ENCODE measurements at places on chromosomes 7 and 10.

DNA sequence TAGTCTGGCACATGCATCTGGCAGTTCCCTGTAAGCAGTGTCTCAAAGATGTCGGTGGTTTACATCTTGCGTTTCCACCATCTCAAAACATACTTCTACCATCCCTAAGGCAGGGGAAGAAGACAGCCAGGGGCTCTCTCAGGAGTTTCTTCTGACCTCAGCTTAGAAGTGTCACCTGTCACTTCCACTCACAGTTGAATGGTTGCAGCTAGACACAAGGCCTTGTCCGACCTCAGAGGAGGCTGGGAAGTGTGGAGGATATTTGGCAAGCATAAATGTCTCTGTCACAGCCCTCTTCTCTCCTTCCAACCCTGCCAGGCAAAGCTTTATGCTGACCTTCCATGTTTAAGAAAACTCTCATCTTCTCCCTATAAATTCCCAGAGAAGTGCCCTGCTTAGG is 193.3 kb downstream of the HERPUD2 start:
- no peak for DNase-seq

- no peak for DNase-seq
Observed at GRCh38 chr7:87151729-87152111, 533 bp upstream of the DMTF1 start.

DNA sequence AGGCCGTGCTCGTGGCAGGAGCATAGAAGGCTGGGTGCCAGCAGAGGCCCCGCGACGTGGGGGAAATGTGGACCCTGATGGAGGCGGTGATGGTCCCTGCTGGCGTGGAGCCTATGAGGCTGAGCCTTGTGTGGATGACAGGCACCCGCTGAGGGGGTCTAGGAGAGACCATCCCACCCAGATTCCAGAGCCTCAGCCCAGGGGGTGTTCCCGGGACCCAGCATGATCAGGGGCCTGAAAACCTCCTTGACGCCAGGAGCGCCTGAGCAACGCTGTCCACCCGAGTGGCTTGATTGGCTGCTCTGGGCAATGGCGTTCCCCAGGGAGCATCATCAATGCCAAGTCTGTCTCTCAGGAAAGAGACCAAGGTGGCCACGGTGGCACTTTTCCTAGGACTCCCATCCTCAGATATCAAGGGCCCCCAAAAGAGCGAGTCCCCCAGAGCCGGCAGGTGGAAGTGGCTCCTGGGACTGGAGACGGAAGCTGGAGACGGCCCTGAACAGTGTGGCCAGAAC is 61.1 kb downstream of the PWWP2B start:
- DNase-seq: no peak

GRCh38 chr10:43228783-43229207 is 38.1 kb downstream of the RASGEF1A start:
- no peak for DNase-seq

- no peak for DNase-seq
Observed at GRCh38 chr7:111470998-111471397, 91.3 kb downstream of the IMMP2L start.

- no peak for DNase-seq
Observed at GRCh38 chr10:7408291-7409044, 2.4 kb downstream of the SFMBT2 start.

DNA sequence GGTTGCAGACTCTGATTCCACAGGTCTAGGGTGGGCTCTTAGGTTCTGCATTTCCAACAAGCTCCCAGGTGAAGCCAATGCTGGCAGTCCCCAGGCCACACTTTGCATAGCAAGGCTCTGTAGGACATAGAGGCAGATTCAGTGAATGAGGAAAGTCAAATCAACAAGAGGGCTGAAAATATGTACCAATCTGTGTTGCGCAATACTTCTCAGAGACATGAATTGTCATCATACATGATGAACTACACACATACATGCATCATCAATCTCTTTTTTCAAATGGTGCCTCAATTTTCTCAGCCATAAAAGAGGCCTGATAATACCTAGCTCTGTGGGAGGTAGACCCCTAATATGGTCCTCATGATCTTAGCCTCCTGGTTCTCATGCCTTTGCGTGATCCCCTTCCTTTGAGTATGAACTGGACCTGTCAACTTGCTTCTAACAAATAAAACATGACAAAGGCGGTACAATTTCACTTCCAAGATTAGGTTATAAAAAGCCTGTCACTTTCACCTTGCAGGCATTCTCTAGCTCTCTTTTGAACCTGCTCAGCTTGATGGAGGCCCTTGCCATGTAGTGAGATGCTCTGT is 49.0 kb downstream of the PIK3CG start:
- DNase-seq: no peak

- DNase-seq: no peak
Observed at GRCh38 chr7:68734431-68734830, 863.8 kb upstream of the AUTS2 start.

GRCh38 chr10:113689057-113689456 is 9.3 kb downstream of the CASP7 start:
- DNase-seq: no peak

DNA sequence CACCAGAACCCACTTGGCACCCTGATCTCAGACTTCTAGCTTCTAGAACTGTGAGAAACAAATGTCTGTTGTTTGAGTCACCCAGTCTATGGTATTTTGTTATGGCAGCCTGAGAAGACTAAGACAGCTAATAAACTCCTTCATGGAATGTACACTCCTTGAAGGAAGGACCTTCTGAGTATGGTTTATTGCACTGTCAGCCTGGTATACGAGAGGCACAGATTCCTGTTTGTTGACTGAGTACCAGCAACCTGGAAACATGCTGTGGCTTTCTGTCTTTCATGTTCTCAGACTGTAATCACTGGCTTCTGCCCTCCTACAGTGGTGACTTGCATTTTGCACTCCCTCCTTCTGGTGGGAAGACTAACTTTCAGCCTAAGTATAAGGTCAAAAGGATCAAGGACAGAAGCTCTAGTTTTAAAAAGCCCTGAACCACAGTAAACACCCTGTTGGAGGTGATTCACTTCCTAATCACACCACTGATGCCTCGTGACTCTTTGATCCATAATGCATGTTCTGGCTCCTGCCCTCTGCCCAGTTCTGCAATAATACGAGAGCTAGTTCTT is 319.0 kb upstream of the NPSR1 start:
- no peak for DNase-seq

GRCh38 chr10:87596351-87596750 is 63.3 kb upstream of the PAPSS2 start:
- no peak for DNase-seq

- DNase-seq: no peak
Observed at GRCh38 chr10:113035732-113036312, 85.8 kb downstream of the TCF7L2 start.

Measured in NCI-H187 treated with DMSO at 0.1 percent for 48 hours (cell line).